Breast epithelium (tissue), 4 donors: ENCODE measurements at places on chromosomes 11 and 22. TPM values are rescaled to one million over a fixed set of nuclear protein-coding genes. Genes with fewer than 3 reads are reported as not detected.

DNA sequence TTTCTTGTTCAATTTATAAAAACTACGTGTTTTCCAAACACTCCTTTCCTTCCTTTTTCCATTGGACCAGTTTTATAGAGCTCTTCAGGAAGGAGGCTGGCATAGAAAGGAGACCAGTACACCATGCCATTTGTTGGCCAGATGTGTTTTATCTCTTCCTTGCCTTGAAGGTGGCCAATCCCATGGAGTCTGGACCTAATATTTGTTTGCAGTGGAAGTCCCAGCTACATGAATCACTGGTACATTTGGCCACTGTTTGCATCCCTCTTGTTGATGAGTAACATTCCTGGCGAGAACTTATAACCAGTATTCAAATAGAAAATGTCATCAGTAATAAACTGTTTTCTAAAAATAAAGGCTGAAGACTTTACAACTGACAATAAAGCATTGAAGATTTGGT, 110.2 kb downstream of the ANO3 start:
- no peak overlapping the region for H3K27ac ChIP-seq
- DNase-seq = no peak
- H3K36me3 ChIP-seq = no peaks in the 10 kb centered on the region
- no peaks in the 10 kb centered on the region for H3K4me1 ChIP-seq

GRCh38 chr11:131037873-131038272, 121.6 kb upstream of the SNX19 start:
- DNase-seq = no peak
- H3K4me1 ChIP-seq = no peaks in the 10 kb centered on the region
- no peak overlapping the region for H3K27ac ChIP-seq
- H3K36me3 ChIP-seq = no peaks in the 10 kb centered on the region

Gene UPK2
- not detected for total RNA-seq

Gene HTATIP2
- total RNA-seq = 39.7 TPM

- no peaks in the 10 kb centered on the region for H3K27me3 ChIP-seq
- no peaks in the 10 kb centered on the region for H3K4me1 ChIP-seq
- H3K36me3 ChIP-seq = no peaks in the 10 kb centered on the region
- no peak for DNase-seq
These were observed 32.3 kb downstream of the TMPRSS5 start for GRCh38 chr11:113673550-113674396.

- H3K36me3 ChIP-seq = no peaks in the 10 kb centered on the region
- DNase-seq = no peak
- H3K4me1 ChIP-seq = no peaks in the 10 kb centered on the region
These were observed 108.7 kb upstream of the SNX19 start for GRCh38 chr11:131025020-131025419.

DNA sequence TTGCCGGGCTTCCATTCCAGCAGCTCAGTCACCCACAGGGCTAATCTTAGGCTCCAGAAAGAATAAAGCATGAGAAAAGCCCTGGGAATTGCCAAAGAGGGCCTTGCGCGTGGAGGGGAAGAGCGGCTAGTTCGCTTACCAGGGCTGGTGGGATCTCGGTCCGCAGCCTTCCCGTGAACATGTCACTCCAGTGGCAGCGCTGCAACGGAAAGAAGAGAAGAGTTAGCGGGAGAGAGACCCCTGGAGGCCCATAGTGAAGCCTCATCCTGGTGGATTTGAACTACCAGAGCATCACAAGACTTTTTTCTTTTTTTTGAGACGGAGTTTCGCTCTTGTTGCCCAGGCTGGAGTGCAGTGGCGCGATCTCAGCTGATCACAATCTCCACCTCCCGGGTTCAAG, 18.0 kb downstream of the RANGAP1 start:
- H3K4me1 ChIP-seq = no peaks in the 10 kb centered on the region
- DNase-seq = no peak
- peaks cover 5% of the 10 kb centered on the region for H3K36me3 ChIP-seq
- no peaks in the 10 kb centered on the region for H3K27me3 ChIP-seq

DNA sequence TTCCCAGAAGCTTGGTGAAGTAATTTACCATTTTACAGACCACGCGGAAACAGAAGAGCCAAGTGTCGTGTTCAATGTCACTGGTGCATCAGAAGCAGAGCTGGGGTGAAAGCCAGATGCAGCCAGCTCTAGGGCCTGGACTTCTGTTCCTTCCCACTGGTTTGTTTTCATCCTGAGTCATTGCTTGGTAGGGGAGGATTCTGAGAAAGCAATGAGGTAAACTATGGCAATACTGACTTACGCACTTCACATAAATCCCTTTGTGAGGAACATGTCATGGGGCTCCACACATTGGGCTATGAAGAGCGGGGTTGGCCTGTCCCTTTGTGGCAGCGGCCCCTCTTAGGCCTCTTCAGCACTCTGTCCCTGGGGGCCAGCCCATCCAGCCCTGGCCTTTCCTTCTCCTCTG, 52.4 kb upstream of the RBFOX2 start:
- no peaks in the 10 kb centered on the region for H3K27me3 ChIP-seq
- no peak overlapping the region for H3K27ac ChIP-seq
- no peaks in the 10 kb centered on the region for H3K36me3 ChIP-seq
- no peaks in the 10 kb centered on the region for H3K4me1 ChIP-seq
- no peak overlapping the region for H3K4me3 ChIP-seq
- no peak for DNase-seq

- H3K36me3 ChIP-seq = no peaks in the 10 kb centered on the region
- DNase-seq = peak; percentile 3
- H3K4me1 ChIP-seq = no peaks in the 10 kb centered on the region
- H3K4me3 ChIP-seq = no peak overlapping the region
- peaks cover 10% of the 10 kb centered on the region for H3K27me3 ChIP-seq
These were observed 1073.0 kb downstream of the BRD1 start for GRCh38 chr22:48754611-48755058.

Gene ART1
- not detected for total RNA-seq

GRCh38 chr11:15805726-15806125, 550.6 kb downstream of the SOX6 start:
- no peak overlapping the region for H3K4me3 ChIP-seq
- no peaks in the 10 kb centered on the region for H3K36me3 ChIP-seq
- H3K27me3 ChIP-seq = no peaks in the 10 kb centered on the region
- DNase-seq = no peak
- H3K4me1 ChIP-seq = no peaks in the 10 kb centered on the region

DNA sequence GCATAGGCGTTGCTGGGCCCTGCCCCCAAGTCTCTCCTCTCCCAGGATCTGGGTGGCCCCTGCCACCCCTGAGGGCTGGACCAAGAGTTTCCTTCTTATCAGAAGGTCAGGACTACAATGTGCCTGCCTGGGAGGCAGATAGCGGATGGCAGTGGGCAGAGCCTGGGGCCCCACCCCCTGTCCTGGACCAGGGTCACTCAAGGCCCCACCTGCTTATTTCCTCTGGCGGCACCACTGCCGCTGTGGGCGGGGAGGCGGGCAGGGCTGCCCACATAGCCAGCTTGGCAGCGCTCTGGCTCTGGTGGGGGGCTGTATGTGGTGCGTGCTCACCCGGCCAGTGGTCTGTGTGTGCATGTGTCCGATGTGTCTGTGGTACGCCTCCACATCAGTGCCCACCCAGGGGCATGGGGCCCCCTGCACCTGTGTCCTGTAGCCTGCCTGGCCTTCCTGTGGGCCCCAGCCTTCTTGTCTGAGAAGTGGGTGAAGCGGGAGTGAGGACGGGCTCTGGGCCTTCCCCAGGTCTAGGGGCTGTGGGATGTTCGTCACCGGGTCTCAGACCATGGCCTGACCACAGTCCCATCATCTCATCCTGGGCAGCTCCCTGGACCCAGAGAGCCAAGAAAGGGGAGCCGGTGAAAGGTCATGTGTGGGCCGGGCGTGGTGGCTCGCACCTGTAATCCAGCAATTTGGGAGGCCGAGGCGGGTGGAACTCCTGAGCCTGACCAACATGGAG, 3.0 kb downstream of the GAS2L1 start:
- peaks cover 27% of the 10 kb centered on the region for H3K4me1 ChIP-seq
- no peak for DNase-seq
- peak overlapping the region; percentile 93 for H3K27ac ChIP-seq
- H3K36me3 ChIP-seq = no peaks in the 10 kb centered on the region
- no peaks in the 10 kb centered on the region for H3K27me3 ChIP-seq
- peak overlapping the region; percentile 9 for H3K4me3 ChIP-seq

- no peak overlapping the region for H3K4me3 ChIP-seq
- H3K27ac ChIP-seq = peak overlapping the region; percentile 60
- H3K4me1 ChIP-seq = no peaks in the 10 kb centered on the region
- DNase-seq = peak; percentile 67
- no peaks in the 10 kb centered on the region for H3K27me3 ChIP-seq
- H3K36me3 ChIP-seq = no peaks in the 10 kb centered on the region
These were observed 6.8 kb upstream of the GGA1 start for GRCh38 chr22:37601540-37602442.
